Activated T-cell treated with anti-CD3 and anti-CD28 coated beads, Interleukin-2, amount 50 U/mL, for 4 hours (primary cell): ENCODE measurements at places on chromosomes 12 and 14.

- peak; percentile 34 for DNase-seq
Measured at GRCh38 chr14:91377700-91378652, 39.6 kb downstream of the CCDC88C start.

- no peak for DNase-seq
Measured at GRCh38 chr12:24233519-24234246, 284.2 kb upstream of the SOX5 start.

GRCh38 chr12:24911271-24911791 is 37.6 kb downstream of the BCAT1 start:
- DNase-seq, result no peak

DNA sequence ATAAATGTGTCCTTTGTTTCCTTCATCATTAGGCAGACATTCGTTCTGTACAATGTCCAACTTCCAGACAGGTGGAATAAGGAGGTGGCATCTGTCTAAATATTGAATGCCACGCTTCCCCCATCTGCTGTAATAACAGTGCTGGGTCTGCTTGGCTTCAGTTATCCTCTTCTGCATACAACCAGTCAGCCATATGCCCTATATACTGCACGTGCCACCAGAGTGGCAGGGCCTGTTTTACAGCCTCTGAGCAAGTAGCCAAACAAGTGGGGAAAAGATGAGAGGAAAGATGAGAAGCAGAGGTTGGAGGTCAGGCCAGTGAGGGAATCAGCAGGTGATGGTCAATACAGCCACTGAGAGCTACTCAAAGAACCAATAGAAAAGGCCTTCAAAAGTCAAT is 55.4 kb downstream of the OTX2 start:
- no peak for DNase-seq

- DNase-seq, result no peak
Measured at GRCh38 chr12:32455607-32456071, 56.3 kb downstream of the FGD4 start.

DNA sequence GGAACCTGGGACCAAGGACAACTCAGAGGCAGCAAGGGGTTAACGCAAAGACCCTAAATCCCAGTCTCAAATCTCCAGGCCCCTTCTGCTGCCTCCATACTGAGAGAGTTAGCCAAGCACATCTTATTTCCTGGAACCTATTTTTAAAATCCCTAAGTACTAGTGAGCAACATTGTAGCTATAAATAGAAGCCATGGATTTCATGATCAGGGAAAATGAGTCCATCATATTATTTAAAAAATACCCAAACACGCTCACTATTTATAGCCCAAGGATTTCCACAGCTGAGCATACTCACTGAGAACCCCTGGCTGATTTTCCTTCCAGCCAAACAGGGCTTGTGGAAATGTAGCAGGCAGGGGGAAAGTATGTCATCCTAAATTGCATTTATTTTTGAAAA is 19.4 kb upstream of the TUNAR start:
- no peak for DNase-seq

DNA sequence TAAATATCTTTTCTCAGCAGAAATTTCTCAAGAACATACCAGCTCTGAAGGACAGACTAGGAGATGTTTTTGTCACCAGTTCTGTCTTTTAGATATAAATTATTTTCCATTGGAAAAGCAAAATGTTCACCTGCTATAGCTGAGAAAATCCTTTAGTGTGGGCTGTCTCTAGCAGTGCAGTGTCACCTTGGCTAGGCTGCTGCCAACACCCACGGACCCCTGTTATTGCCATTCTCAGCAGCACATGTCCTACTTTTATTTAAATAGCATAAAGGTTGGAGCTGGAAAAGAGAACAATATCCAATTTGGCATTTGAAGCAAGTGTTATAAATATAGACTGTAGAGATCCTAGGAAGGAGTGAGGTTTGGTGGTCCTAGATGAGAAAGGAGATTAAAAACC is 156.4 kb downstream of the TPH2 start:
- DNase-seq, result no peak

GRCh38 chr12:47921907-47922306 is 17.1 kb upstream of the VDR start:
- no peak for DNase-seq

GRCh38 chr14:50997712-50998111 is 53.4 kb upstream of the PYGL start:
- DNase-seq, result no peak

DNA sequence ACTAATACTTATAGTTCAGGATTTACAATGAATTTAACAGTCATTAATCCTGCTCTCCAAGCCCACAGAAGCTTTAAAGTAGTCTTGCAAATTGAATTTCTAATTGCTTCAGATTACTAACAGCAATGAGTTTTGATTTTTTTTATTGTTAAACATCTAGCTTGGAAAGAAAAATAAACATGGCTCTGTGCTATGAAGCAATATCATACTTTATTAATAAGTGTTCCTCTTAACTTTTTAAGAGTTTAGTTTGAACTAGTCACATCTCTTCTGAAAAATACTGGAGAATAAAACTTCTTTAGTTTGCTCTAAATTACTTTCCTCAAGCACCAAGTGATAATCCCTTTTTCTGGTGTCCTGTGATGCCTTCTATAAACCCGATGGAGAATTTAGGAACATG is 250.2 kb downstream of the TRHDE start:
- no peak for DNase-seq

GRCh38 chr12:63508543-63508942 is 159.8 kb downstream of the DPY19L2 start:
- no peak for DNase-seq

GRCh38 chr12:15823360-15824128 is 34.4 kb upstream of the EPS8 start:
- no peak for DNase-seq

DNA sequence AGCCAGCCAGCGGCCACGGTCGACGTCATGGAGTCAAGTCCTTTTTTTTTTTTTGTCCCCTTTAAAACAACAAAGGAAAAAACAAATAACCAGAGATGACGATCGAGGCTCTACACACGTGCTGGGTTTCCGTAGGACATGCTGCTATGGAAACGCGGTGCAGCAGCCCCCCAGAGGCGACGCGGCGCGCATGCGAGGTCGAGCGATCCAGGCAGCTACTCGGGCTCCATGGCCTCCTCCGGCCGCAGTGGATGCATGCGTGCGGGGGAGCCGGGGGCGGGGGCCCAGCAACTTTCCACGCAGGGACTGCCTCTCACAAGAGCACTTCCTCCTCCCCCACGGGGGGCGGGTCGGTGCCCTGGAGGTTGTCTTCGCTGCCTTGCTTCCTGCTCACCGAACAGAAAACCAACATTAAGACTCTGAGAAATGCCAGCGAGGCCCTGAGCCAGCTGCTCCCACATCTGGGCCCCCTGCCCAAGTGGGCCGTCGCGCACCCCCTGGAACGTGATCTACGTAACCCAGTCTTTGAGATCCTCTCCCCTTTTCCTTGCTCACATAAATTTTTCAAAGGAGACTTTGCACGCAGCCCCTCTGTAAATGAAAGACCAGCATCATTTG is 30.7 kb downstream of the P2RX4 start:
- peak; percentile 87 for DNase-seq

- peak; percentile 87 for DNase-seq
Measured at GRCh38 chr14:93959239-93960107, 16.9 kb downstream of the ASB2 start.

GRCh38 chr14:39140170-39140569 is 26.0 kb downstream of the GEMIN2 start:
- no peak for DNase-seq

- DNase-seq, result no peak
Measured at GRCh38 chr12:69415471-69416275, 54.5 kb upstream of the FRS2 start.

GRCh38 chr12:28026701-28027100 is 54.2 kb upstream of the PTHLH start:
- no peak for DNase-seq

DNA sequence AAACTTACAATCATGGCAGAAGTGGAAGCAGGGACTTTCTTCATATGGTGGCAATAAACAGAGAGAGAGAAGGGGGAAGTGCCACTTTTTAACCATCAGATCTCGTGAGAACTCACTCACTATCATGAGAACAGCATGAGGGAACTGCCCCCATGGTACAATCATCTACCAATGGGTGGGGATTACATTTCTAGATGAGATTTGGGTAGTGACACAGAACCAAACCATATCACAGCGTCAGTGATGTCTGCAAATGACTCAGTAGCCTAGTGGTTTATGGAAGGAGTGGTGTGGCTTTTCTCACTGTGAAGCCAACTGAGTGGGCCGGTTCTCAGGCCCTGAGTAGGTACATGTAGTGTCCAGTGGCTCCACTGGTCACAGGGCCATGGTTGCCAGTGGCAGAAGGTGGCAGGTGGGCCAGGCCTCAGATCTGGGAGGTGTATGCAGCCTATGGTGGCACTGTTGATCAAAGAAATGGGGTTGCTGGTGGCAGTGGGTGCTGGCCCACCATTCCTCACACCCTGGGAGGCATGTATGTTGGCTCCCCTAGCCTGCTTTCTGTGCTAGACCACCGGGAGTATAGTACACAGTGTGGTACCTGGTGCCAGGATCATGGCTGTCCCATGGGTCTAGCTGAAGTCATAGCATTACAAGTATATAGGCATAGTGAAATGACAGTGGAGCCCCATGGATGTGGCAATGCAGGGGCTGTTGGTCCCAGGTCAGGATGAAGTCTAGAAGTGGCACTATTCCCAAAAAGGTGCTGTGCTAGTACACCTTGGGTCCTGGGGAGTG is 191.9 kb downstream of the NUBPL start:
- no peak for DNase-seq

DNA sequence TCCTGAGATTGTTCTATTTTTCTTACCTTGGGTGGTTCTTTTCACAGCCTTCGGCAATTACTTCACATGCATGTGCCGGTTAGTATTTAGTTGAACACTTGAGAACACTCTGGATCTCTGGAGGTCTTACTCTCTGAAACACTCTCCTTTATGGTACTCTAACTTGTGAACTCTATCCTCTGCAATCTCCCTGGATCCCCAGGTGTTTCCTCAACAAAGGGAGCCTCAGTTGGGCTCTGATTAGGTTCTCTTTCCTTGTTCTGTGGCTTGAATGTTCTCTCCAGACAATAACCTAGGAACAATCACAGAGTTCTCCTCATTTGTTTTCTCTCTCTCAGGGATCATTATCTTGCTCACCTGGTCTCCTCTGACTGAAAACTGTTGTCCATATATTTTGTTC is 40.5 kb upstream of the ABCD2 start:
- DNase-seq, result no peak

GRCh38 chr12:19025582-19025981 is 104.0 kb upstream of the PLEKHA5 start:
- DNase-seq, result no peak

DNA sequence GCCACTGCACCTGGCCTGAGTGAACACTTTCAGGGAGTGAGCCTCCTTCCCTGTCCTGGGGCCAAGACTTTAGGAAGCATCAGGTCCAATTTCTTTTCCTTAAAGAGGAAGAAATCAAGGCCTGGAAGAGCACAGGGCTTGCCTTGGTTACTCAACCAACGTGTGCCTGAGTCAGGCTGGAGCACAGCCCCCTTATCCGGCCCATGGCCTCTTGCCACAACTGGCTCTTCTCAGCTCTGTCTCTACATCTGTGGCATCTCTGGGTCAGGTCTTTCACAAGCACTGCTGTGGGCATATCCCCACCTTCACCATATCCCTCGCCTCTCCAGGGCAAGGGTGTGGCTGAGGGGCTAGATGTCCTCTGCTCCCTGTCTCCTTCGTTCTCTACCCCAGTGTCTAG is 6.8 kb downstream of the MYH6 start:
- DNase-seq, result no peak

DNA sequence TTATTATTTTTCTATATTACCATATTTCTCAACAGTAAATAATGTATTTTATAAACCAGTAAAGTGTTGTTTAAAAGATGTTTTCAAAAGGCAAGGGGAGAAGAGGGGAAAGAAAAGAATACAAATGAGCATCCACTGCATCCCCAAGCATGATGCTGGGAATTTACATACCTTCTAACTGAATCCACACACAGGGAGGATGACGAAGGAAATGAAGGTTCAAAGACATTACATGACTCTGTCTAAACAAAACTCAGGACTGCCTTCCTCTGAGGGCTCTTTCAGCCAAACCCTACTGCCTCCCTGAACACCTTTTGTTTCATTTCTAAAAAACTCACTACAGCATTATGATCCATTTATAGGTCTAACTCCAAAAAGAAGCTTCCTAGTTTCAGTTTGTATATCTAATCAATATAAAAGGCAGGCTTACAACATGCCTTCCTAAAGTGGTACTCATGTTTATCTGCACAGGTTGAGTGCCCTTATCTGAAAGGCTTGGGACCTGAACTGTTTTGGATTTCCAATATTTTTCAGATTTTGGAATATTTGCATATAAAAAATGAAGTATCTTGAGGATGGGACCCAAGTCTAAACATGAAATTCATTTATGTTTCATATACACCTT is 30.3 kb downstream of the DICER1 start:
- DNase-seq, result no peak

DNA sequence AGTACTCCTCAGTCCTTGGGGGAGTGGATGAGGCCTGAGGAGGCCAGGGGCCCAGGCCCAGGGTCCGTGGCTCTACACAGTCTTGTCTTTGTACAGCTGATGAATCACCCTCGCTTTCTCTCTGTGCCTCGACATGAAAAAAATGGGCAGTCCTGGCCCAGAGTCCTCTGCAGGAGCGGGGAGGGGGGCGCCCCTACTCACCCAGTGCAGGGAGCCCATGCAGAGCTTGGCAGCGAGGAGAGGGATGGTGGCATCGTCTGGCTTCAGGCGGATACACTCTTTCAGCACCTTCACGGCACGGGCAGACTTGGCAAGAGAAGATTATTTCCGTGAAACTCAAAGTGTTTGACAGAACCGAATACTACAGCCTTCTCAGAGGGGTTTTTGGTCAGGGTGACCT is 159.3 kb downstream of the TTC7B start:
- DNase-seq, result no peak

DNA sequence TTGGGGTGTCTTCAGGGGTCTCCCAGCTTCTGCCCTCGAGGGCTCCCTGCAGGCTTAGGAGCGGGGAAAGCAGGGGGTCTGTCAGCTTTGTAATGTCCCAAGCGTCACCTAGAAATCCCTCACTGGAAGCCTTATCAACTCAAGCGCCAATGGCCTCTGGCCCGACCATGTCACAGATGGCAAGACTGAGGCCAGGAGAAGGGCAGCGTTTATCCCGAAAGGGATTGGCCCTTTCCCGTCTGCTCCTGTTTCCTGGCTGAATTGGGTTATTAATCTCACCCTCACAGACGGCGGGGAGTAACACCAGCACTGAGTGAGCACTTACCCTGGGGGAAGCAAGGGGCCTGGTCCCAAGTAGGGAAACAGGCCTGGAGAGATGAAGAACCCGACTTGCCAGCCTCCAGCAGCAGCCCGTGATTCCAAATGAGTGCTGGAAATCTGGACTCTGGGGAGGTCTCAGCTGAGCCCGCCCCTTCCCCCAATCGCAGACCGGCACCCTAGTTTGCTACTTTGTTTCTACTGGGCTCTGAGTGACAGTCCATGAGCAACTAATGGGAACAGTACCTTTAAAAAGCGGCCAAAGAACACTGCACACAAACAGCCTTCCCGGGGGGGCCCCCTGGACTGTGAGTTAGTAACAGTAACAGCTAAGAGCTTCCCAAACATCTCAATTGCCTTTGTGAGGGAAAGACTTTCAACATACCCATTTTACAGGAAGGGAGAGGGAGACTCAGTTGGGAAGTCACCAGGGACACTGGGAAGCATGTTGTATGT is 2.1 kb upstream of the NCOR2 start:
- no peak for DNase-seq

GRCh38 chr14:104212206-104213095 is 74.1 kb downstream of the KIF26A start:
- DNase-seq, result no peak
